ENCODE measurements at places on chromosomes 13 and 19.

GRCh38 chr19:28878862-28879566 lies 333.9 kb downstream of the UQCRFS1 start:
- DNase-seq, result peak; percentile 74

GRCh38 chr13:46844431-46844830 lies 47.5 kb upstream of the ESD start:
- DNase-seq, result no peak

DNA sequence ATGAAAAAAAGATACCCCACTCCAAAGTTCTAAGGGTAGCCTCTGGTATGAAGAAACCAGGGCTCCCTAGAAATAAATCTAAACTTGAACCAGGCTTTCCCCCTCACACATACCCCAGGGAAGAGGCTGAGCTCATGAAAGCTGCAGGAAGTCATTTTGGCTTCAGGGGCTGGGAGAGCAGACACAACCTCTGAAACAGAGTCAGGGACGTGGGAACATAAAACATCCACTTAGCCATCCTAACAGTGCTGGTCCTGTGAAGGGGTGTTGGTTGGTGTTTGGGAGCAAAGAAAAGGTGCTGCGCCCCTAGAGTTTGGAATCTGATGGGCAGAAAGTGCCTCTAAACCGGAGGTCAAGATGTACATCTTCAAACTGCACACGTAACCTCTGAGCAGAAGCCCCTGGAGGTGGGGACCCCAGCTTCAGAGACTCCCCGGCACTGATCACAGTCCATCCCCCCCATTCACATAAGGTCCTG lies 15.8 kb downstream of the RAB3D start:
- DNase-seq, result no peak

- DNase-seq, result no peak
Measured at GRCh38 chr13:39364947-39365468, 238.0 kb downstream of the LHFPL6 start.

DNA sequence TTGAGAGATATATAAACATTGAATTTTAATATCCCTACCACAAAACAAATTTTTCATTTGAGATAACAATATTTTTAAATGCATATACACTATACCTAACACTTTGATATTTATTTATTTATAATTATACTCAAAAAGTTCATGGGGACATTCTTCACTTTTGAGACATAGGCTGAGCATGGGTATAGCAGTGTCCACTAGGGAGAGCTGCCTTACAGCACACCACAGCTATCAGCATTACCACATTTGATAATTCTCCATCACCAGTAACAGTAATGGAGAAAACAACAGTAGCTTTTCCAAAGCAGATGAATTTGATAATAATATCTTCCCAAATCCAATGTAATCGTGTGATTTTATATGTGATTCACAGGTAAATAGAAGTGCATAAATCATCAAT lies 626.1 kb downstream of the DACH1 start:
- no peak for DNase-seq

- DNase-seq, result no peak
Measured at GRCh38 chr13:84265257-84265764, 383.0 kb upstream of the SLITRK1 start.

GRCh38 chr19:14088634-14089411 lies 1.7 kb downstream of the SAMD1 start:
- no peak for DNase-seq

DNA sequence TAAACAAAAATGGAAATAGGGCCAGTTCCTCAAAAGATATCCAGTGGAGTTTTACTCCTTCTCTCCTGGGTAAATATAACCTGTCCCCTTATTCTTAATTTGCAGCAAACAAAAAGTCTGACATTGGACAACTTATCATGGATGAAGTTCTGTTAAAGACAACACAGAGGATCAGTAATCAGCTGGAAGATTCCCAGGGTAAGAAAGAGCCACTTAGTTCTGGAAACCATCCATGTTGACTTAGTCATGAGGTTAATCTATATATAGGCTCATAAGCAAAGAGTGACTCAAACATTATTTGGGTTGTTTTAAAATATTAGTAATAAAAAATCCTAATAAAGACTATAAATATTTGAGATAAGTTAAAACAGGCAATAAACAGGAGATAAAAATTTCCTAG lies 40.5 kb upstream of the EBPL start:
- DNase-seq, result no peak

- DNase-seq, result no peak
Measured at GRCh38 chr13:74845806-74846205, 636.2 kb downstream of the TBC1D4 start.

GRCh38 chr19:19487950-19488874 lies 27.1 kb downstream of the TSSK6 start:
- DNase-seq, result no peak

DNA sequence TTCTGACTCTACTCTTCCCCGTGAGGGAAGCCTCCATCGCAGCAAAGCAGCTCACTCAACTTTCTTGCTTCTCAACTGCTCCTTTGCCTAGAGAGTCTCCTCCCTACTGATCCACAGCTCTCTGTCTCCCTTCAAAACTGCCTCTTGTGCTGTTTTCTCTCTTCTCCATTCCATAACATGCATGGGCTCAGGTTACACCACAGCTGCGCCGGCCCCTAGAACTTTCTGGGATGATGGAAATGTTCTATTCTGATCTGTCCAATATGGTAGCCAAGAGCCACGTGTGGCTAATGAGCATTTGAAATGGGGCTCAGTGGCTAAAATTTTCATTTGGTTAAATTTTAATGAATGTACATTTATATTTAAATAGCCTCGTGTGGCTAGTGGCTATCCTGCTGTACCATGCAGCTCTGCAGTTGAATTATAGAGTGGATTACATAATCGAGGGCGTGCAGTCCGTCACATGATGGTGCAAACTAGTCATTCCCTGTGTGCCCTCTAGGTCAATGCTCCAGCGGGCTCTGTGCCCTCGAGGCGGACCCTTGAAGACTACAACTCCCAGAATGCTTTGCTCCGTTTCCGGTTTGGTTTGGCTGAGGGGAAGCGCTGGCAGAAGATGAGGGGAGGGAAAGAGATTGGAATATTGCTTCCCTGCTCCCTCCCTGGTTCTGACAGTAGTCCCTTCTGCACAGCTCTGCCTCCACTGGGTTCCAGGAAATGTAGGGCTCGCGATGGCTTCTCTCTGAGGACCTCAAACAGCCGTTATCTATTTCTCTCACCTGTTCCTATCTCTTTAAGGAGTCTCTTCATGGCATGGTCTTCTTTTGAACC lies 109.8 kb downstream of the CACNA1A start:
- DNase-seq, result peak; percentile 14

GRCh38 chr13:93309886-93310523 lies 83.4 kb downstream of the GPC6 start:
- no peak for DNase-seq

DNA sequence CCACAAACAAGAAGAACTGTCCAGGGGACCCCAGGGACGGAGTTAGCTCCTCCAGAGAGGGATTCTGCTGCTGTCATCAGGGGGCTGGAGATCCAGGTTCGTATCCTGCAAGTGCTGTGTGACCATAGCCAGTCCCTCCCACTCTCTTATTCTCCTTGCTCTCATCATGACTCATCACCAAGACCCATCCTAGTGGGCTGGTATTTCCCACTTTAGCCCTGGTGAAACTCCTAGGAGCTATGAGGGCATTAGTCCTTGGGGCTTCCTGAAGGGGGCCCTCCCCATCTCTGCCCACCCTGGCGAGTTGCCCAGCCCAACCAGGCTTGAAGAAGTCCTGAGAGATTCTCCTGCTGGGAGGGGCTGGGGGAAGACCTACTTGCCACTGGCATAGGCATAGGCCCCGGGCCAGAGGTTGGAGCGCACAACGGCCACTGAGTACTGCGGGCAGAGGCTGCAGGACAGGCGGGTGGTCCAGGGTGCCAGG lies 7.5 kb upstream of the DMWD start:
- no peak for DNase-seq

GRCh38 chr19:14782626-14783409 lies 4.5 kb upstream of the ADGRE2 start:
- no peak for DNase-seq

DNA sequence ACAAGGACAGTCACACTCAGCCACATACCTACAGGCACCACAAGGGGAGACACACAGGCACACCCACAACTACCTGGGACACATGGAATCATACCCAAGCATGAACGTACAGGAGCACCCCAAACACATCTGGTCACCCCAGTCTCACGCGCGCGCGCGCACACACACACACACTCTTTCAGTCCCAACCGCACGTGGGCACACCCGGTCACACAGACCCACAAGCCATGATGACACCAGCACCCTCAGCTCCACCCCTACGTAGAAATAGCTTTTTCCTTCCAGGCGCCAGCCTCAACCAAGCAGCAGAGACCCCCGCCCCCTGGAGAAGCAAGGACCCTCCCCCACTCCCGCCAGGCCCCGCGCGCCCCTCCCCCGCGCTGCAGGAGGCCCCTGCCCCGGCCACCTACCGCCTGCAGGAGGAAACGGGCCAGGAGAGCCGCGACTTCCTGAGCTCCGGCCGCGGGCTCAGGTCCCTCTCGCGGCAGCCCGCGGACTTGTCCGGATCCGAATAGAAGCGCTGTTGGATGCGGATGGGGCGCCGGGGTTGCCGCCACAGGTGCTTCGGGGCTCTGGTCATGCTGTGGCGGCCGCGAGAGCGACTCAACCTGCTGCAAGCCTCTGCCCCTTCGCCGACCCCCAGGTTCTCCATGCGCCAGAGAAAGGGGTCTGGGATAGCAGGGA lies 6.4 kb upstream of the PDE4C start:
- peak; percentile 22 for DNase-seq

GRCh38 chr13:37534181-37534580 lies 64.4 kb downstream of the POSTN start:
- no peak for DNase-seq

DNA sequence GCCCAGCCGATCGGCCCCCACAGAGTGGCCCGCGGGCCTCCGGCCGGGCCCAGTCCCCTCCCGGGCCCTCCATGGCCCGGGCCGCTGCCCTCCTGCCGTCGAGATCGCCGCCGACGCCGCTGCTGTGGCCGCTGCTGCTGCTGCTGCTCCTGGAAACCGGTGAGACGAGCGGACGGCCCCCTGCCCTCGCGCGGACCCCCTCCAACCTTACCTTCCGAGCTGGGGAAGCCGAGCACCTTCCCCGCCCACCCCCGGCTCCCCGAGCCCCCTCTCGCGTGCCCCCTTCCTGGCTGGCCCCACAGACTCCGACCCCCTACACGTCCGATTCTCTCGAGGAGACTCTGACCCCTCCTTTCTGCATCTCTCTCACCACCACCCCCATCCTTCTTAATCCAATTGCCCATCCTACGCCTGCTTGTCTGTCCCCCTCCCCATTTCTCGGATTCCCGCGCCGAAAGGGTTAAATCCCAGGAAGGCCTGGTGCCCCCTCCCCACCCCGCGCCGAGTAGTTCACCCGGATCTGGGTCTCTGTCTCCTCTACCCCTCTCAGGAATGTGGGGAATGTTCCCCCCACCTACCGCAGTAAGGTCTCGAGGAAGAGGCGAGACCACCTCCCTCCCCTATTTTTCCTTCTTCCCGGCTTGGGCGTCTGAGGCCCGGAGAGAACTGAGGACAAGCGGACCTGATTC lies 502 bp downstream of the NECTIN2 start:
- no peak for DNase-seq

GRCh38 chr19:5621945-5622464 lies 571 bp downstream of the SAFB2 start:
- peak; percentile 48 for DNase-seq
